H4 (cell line): ENCODE measurements at places on chromosomes 13 and 19. TPM values are rescaled to one million over a fixed set of nuclear protein-coding genes. Genes with fewer than 3 reads are reported as not detected.

DNA sequence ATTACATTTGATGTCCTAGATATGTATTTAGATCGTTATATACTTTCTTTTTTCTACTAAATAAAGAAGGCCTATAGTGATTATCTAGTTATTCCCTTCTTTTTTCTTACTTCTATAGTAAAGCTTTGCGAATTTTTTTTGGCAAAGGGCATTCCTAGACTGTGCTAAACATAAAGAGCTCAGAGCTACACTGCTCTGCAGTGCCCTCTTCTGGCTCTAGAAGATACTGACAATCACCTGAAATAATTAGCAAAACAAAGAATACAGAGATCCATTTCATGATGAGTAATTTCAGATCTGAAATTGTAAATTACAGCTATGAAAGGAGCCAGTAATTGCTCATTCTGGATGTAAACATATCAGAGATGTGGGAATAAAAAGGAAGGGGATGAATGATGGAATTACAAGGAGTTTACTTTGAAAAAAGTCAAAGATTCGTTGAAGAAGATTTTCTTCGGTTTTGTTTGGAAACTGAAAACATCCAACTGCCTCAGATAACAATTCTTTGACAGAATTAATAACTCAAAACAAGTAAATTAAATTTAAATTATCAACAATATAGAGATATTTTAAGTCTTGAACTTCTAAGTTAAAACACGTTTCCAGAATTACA lies 288.5 kb downstream of the NALCN start:
- DNase-seq = peak; percentile 9

GRCh38 chr13:97932036-97932435 lies 21.4 kb upstream of the IPO5 start:
- DNase-seq = no peak

- no peak for DNase-seq
Measured at GRCh38 chr13:79456051-79456450, 24.9 kb upstream of the NDFIP2 start.

- no peak for DNase-seq
Measured at GRCh38 chr13:109096101-109096500, 466.7 kb downstream of the MYO16 start.

- DNase-seq = no peak
Measured at GRCh38 chr19:51607077-51607476, 23.1 kb downstream of the SIGLEC5 start.

GRCh38 chr13:30943881-30944280 lies 11.4 kb downstream of the TEX26 start:
- no peak for DNase-seq

DNA sequence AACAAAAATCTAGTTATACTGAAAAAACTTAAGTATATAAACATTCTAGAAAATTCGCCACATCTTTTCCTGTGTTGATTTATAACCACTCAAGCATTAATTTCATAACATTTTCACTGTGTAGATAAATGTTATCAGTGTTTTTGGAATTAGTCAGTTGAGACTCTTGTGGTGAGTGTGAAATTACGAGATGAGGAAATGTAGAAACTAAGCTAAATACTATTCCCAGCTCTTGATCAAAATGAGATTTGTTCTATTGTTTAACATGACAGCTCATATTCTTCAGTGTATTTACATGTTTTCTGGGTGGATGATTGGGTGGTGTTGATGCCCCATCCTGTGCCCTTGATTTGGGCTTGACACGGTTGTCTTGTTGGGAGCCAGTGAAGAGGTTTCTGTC lies 406.8 kb downstream of the DACH1 start:
- no peak for DNase-seq

- DNase-seq = peak; percentile 81
Measured at GRCh38 chr19:7925171-7925851, 624 bp downstream of the CTXN1 start.

DNA sequence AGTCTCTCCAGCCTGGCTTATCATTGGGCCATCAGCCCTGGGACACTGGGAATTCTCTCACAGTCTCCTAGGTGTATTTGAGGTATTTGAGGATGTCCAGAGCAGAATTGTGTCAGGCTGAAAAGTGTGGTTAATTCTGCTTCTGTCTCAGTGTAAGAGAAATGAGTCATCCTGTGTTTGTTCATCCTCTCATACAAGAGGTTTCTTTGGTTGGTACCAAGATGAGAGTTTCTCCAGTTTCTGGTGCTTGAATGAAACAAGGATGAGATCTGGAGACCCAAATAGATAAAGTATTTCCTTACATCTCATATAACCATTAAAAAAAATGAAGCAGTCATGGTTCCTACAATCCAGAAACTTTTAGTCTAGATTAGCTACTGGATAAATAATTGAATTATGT lies 7.7 kb downstream of the ZNF253 start:
- no peak for DNase-seq

- no peak for DNase-seq
Measured at GRCh38 chr19:55085923-55086715, 10.4 kb downstream of the EPS8L1 start.

DNA sequence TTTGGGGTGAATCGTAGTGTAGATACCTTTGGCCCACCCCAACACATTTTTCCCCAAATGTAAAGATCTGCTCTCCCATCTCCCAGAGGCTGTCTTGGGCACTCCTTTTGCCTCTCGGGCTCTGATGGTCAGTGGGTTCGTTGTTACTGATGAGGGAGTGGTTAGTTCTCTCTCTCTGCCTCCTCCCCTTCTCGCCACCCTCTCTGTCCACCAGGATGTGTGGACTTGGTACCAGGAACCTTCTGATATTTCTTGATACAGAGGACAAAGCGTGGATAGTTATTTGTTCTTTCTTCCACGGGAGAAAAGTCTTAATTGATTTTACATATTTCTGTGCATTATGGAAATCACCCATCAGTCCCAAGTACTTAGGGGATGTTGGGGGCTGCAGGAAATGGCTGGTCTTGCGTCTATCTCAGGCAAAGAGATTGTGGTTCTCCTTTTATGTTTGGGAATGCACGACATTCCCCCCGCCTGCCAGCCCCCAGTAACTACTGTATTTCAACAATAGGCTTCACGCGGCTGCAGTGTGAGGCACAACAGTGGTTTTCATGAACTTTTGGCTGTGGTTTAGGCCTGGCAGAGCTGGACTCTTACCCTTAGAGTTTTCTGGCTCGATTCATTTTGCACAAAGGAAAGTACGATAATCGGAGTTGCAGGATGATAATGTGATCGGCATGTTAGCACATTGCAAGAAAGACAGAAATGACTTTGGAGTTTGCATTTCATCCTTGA lies 79.0 kb upstream of the ZNF536 start:
- no peak for DNase-seq

DNA sequence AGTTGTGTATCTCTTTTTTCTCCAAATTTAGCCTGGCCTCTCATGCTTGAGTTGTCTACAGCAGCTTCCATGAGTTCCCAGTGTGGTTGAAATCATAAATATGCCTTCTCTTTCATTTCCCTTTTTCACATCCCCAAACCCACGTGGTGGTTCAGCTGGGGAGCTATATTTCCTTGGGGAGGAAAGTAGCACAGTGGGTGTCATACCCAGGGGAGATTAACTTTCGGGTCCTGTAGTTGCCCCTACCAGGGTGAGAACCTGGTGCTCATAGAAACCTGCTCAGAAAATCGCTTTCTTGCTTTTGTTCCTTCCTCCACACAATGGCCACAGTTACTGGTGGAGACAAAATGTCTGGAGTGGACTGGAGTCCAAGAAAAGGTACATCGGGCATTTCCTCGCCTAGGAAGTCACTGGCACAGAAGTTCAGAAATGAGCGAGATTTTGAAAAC lies 7.0 kb upstream of the LILRA4 start:
- no peak for DNase-seq

DNA sequence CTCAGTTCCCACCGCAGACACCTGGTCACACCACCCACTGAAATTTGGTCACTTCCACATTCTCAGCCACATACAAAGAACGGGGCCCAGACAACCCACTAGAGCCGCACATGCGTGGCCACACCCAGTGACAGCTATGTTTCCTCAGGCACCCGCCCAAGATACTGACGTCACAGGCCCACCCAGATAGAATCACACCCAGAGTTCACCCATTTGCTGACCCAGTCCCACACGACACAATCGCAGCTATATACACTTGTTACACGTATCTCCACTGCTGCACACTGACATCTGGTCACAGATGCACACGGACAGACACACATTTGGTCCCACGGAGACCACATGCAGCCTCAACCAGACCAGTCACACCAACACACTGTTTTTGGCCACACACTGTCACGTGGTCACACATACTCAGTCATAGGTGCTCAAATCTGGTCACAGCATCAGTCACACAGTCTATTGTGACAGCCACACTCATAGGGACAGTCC lies 2.9 kb downstream of the NUMBL start:
- no peak for DNase-seq

DNA sequence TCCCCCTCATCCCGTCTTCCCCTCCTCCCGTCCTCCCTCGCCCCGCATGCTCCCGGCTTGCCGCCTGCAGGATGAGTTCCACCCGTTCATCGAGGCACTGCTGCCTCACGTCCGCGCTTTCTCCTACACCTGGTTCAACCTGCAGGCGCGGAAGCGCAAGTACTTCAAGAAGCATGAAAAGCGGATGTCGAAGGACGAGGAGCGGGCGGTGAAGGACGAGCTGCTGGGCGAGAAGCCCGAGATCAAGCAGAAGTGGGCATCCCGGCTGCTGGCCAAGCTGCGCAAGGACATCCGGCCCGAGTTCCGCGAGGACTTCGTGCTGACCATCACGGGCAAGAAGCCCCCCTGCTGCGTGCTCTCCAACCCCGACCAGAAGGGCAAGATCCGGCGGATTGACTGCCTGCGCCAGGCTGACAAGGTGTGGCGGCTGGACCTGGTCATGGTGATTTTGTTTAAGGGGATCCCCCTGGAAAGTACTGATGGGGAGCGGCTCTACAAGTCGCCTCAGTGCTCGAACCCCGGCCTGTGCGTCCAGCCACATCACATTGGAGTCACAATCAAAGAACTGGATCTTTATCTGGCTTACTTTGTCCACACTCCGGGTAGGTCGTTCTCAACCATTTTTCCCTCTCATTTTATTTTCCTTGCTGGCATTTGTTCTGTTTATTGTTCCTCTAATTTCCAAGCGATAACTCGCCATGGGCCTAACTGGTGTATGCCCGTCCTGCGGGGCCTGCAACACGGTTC lies 29.8 kb downstream of the NFIX start:
- no peak for DNase-seq

GRCh38 chr13:113398963-113399754 lies 35.2 kb upstream of the GRTP1 start:
- DNase-seq = peak; percentile 2

DNA sequence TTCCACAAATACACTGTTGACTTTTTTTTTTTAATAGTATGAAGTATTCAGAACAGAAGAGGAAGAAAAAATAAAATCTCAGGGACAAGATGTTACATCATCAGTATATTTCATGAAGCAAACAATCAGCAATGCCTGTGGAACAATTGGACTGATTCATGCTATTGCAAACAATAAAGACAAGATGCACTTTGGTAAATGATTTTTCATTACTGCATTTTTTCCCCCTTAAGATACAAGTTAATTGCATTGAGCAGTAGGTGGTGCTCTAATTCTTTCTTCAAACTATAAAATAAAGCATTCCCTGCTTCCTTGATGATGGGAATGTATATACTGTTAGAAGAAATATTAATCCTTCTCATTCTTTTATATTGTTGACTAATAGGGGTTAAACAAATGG lies 17.1 kb downstream of the UCHL3 start:
- DNase-seq = no peak

DNA sequence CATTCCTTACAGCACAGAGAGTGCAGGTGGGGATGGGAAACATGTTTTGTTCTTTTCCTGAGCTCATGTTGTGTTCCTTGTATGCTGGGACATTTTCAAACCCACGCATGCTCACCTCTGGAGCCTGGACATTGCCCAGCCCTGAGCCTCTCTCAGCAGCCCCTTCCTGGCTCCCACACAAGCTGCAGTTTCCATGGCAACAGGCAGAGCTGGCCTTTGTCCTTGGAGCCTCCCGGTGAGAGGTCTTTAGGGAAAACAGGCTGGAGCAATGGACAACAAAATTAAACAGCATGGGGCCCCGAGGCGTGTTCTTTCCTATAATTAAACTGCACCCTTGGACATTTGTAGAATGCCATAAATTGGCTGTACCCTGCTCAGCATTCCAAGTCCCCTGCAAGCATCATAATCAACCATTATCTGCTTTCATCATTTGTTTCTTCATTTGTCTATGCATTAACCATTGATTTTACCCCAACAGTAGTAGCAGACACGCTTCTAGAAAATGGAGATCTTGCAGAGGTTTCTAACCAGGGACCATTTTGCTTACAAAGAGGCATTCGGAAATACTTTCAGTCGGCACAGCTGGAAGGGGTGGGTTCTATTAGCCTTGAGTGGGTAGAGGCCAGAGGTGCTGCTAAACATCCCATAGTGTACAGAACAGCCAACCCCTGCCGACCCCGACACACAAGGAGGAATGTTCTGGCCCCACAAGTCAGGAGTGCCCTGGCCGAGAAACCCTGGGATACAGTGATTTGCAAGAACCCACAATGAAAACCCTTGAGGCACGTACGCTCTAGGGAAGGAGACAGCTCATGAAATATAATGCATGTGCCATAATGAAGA lies 133.4 kb upstream of the PEG3 start:
- no peak for DNase-seq

- DNase-seq = peak; percentile 94
Measured at GRCh38 chr19:49118565-49119410, at the start of gene C19orf73. C19orf73 (minus strand) TSS chr19:49119143; CDS start chr19:49119022, 121 bp downstream.

DNA sequence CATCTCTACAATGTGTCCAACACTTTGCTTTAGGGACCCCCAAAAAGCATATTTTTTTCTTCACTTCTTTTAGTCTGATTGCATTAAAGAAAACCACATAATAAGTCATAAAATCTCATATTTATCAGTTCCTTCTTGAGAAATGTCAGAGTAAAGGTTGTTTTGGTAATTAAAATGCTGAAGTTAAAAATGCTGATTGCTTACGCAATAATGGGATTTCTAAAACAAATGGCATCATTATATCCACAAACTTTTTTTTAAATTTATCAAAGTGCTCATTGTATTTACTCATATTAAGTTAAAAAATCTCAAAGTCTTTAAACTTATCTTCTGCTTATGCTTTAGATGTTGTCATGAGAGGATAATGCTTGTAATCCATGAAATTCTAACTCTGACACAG lies 737.2 kb upstream of the ARGLU1 start:
- no peak for DNase-seq

- peak; percentile 39 for DNase-seq
Measured at GRCh38 chr13:35882722-35883497, 248.3 kb downstream of the DCLK1 start.

Gene ACP5
- total RNA-seq = 8.2 and 10.4 TPM in 2 replicates

Gene MIR17HG
- 1.5 TPM in 2 replicates for total RNA-seq

Gene SBSN
- 0.45 TPM in 1 of 2 replicates, not detected in the other for total RNA-seq

Gene PLK5
- not detected in 2 replicates for total RNA-seq

Gene TEX29
- total RNA-seq = not detected in 2 replicates

Gene CARD8
- total RNA-seq = 9.6 and 18.6 TPM in 2 replicates

Gene CADM4
- total RNA-seq = 2.2 and 5.4 TPM in 2 replicates

Gene ZNF229
- 6.6 and 9.9 TPM in 2 replicates for total RNA-seq

Gene ZNF441
- 1.5 and 3.3 TPM in 2 replicates for total RNA-seq

Gene CLEC17A
- total RNA-seq = not detected in 2 replicates

Gene PGLYRP2
- total RNA-seq = not detected in 2 replicates

Gene IRGC
- total RNA-seq = not detected in 2 replicates
